ENCODE measurements at places on chromosomes 2 and 18.

- no peak for DNase-seq
Observed at GRCh38 chr2:55862673-55863390, 60.8 kb downstream of the EFEMP1 start.

DNA sequence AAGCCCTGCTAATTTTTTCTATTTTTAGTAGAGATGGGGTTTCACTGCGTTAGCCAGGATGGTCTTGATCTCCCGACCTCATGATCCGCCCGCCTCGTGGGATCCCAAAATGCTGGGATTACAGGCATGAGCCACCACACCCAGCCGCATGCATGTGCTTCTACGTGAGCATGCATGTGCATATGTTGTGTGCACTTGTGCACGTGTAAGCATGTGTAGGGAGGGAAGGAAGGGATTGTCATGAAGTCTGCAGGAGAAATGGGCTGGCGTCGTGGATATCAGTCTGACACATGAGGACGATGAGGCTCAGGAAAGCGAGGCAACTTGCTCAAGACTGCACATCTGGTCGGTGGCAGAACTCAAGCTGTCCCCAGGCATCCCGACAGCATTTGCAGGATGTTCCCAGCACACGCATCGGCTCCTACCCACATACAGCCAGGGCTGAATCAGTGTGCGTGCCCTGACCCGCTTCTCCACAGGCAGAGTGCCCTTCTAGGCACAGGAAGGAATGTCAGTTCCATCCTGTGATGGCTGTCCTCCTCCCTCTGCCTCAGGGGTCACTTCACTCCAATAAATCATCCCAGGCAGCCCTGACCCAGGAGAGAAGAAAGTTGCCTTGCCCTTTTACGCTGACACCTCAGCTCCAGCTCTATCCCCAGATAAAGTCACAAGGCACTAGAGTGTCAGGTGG lies 49.9 kb upstream of the SLC14A2 start:
- no peak for DNase-seq

- DNase-seq = no peak
Observed at GRCh38 chr2:201362396-201362795, 5.3 kb upstream of the FLACC1 start.

- peak; percentile 74 for DNase-seq
Observed at GRCh38 chr2:64327510-64328414, 126.2 kb upstream of the LGALSL start.

DNA sequence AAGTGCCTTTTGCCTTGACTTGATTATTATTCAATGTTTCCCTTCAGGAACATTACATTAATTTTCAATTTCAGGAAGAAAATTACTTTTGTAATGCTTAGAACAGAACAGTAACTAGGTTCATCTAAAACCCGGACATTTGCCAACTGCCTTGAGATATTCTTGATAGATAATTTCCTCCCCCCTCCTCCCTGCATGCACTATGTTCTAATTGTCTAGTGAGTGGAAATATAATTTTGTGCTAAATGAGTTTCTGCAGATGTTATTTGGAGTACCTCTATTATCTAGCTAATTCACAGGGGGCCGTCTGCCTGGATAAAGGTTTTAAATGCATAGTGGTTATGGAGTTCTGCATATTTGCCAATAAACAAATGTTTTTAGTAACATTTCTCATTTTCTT lies 200.3 kb upstream of the SLC39A10 start:
- DNase-seq = no peak

DNA sequence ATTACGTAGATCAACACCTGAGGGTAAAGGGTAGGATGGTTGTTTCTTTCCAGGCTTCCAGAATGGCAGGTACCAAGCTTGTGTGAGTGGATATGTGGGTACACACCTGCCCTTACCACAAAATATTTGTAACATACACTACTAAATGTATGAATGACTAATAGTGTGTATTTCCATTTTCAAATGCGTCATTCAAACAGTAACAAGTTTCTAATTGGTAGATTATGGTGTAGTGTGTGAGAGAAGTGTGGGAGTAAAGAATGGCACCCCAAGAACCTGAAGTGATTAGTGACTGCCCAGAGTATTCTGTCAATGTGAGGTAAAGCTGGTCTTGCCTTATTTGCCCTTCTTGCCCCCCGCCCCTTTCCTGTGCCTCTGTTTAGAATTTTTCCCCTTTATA lies 21.1 kb downstream of the AGPS start:
- DNase-seq = no peak

GRCh38 chr2:42569883-42570282 lies 1.5 kb downstream of the MTA3 start:
- no peak for DNase-seq

- no peak for DNase-seq
Observed at GRCh38 chr2:37820471-37820986, 104.6 kb upstream of the RMDN2 start.

DNA sequence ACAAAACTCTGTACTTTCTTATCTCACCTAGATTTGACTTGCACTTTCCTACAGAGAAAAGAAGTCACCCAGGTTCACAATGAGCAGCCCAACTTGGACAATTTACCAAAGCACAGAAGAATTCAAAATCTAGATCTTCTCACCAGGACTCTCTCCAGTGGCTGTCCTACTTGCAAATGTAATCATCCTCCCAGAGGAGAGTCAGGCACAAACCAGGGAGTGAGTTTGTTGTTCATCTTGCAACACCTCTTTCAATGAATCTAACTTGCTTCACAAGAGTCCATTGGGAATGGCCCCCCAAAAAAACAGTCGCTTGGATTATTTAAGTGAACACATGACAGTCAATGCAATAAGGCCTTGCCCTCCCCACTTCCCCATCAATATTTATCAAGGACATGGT lies 144.6 kb downstream of the ATL2 start:
- DNase-seq = no peak

DNA sequence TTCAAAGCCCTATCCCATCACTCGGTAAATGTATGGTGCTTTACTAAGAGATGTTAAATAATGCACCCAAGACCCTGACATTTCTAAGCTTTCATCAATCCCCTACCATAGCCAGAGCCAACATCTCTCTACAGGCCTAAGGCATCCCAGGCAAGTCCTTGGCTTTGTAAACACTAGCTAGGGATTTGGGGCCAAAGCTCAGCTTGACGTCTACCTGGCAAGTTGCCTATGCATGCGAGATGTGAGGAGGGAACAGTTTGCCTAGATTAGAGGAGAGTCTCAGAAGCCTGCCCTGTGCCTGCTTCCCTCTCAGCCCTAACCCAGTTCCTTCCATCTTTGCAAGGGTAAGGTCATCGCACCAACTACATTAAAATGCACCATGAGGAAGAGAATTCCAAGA lies 221.5 kb upstream of the NCKAP5 start:
- DNase-seq = no peak

DNA sequence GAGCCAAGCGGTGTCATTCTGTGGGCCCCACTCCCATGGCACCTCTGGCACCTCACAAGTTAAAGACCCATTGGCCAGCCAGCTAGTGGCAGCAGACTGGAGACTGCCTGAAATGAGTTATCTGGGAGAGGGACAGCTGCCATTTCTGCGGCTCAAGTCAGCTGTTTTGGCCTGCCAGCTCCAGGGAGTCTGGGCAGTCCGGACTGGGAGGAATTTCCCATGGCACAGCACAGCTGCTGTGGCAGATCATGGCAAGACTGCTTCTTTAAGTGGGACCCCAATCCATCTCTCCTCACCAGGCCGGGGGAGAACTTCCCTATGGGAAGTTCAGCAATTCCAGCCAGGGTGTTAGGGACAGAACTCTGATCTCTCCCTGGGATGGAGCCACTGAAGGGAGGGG lies 2187.6 kb upstream of the CELF4 start:
- DNase-seq = no peak

DNA sequence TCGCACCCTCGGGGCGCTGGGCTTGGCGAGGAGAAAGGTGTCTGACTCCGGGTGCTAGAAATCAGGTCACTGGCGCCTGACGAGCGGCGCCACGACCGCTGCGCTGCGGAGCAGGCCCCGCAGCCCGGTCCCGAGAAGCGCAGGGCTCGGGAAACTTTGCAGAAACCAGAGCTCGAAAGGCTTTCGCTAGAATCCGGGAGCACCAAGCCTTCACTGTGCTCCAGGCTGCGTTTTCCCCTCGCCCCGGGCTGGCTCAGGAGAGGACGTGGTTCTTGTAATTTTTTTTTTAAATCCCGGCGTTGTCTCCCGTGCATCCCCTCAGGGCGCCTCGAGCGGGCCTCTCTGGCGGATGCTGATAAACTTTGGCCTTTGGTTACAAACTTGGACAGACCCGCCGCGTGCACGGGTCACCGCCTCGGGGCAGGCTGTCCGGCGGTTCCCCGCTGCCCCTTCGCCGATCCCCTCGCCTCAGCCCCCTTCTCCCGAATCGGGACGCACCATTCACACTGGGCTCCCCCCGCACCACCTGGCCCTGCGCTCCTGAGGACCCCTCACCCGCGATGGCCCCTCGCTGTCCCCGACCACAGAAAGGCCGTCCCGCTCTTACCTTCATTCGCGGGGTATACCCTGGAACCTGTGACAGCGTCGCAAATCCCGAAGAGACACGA lies 419 bp downstream of the EPHA4 start:
- no peak for DNase-seq

GRCh38 chr2:77767388-77768076 lies 245.4 kb upstream of the LRRTM4 start:
- no peak for DNase-seq

- DNase-seq = no peak
Observed at GRCh38 chr2:234761910-234762309, 189.9 kb upstream of the SH3BP4 start.

DNA sequence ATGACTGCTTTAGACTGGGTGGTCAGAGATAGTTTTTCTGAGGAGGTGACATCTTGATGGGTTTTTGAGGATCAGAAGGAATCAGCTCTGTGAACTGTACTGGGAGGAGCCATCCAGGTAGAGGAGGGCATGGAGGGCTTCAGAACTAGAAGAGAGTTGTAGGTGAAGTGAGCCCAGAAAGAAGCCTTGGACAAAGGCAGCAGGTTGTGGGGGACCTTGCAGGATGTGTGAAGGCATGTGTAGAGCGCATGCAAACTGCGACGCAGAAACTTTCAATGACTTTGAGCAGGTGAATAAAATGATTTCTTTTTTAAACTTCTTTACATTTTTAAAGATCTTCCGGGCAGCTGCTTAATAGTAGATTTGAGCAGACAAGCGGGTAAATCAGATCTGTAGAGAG lies 83.9 kb upstream of the SIX2 start:
- no peak for DNase-seq

DNA sequence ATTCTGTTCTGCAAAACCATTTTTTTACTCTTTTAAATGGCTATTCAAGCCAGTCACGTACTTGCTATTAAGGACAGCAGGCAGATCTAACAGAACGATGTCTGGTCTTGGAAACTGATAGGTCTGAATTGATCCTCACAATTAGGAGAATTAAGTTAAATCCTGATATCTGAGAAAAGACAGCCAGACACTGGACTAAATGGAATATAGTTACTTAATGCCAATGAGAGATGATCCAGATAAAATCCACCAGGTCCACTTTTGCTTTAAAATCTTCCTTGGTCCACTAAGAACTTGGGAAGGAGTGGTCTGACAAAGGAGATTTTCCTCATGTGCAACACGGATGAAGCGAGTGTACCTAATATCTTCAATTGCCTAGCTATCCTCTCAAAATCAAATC lies 86.9 kb downstream of the PLEKHM3 start:
- no peak for DNase-seq

DNA sequence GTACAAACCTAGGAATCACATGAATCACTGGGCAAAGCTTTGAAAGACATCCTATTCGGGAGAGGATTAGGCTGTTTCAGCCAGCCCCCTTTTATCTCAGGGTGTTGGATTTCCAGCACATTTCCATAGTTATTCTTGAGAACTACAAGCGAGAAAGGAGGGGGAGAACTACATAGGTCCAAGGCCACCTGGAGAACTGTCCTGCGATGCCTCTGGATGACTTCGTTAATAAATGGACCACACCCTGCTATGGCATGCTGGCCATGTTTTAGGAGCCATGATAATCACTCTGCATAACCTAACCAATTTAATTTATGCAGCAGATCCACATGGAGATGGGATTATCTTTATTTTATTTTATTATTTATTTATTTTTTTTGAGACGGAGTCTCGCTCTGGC lies 29.9 kb downstream of the RHBDD1 start:
- DNase-seq = no peak

- no peak for DNase-seq
Observed at GRCh38 chr18:21315741-21316197, 73.7 kb downstream of the GREB1L start.

DNA sequence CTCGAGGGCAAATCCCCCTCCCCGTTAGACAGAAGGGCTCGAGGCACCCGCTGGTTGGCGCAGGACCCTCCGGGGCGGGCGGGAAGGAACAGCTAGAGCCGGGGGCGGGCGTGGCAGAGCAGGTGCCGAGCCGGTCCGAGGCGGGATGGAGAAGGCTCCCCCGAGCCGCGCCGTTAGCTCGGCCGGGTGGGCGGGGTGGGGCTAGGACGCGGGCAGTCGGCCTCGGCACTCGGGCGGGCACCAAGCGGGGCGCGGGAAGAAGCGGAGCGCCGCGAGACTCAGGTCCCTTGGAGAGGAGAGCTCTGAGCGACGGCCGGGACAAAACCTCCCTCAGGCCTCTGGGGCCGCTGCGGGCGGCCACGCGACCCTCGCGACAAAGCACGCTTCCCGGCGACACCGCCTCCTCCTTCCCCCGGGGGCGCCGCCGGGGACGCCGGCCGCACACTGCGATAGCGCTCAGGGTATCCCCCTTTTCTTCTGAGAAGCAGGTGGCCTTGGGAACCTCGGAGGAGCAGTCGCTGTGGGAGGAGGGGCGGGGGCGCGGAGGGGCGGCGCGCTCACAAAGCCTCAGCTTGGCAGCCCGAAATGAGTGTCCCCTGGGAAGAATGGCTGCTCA lies 721 bp downstream of the FHOD3 start:
- DNase-seq = no peak

DNA sequence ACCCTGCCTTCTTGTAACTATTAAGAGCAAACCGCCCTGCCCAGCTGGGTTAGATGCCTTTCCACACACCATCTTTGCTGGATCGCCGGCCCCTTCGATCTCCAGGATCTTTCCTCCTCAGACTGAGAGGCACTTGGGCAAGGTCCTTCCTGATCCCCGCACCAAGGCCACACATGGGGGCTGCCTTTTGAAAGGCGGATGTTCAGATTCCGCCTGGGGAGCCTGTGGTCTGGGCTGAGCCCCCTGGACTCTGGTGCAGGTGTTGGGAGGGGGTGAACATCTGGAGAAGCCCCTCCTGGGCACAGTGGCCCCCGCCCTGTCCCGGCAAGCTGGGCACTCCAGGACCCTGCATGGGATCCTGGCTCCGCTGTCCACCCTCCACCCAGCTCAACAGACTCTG lies 135.4 kb upstream of the HDAC4 start:
- peak; percentile 16 for DNase-seq

GRCh38 chr2:119715409-119716283 lies 36.6 kb downstream of the TMEM177 start:
- no peak for DNase-seq

- no peak for DNase-seq
Observed at GRCh38 chr2:222424276-222424728, at the start of gene SGPP2. Gene SGPP2 (plus strand): TSS chr2:222424543. CDS start chr2:222424603, 60 bp downstream.

GRCh38 chr2:223076573-223076972 lies 24.6 kb downstream of the KCNE4 start:
- no peak for DNase-seq

- DNase-seq = no peak
Observed at GRCh38 chr18:26771524-26771923, 94.0 kb downstream of the AQP4 start.

Measured in dorsolateral prefrontal cortex (tissue), 122 donors.